ENCODE measurements at places on chromosomes 2 and 18.

DNA sequence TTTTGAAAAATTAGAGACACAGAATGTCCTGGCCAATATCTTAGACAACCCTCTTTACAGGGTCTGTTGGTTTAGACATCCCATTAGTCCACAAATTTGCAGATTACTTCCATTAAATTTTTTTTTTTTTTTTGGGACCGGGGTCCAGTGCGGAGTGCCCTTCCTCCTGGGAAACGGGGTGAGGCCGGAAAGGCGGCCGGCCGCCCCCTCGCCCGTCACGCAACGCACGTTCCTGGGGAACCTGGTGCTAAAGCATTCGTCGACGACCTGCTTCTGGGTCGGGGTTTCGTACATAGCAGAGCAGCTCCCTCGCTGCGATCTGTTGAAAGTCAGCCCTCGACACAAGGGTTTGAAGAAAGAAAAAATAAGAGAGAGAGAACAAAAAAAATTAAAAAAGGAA is 21.5 kb upstream of the RBFA start:
- no peak for DNase-seq

- DNase-seq = no peak
Observed at GRCh38 chr2:235141411-235142128, 189.8 kb downstream of the SH3BP4 start.

DNA sequence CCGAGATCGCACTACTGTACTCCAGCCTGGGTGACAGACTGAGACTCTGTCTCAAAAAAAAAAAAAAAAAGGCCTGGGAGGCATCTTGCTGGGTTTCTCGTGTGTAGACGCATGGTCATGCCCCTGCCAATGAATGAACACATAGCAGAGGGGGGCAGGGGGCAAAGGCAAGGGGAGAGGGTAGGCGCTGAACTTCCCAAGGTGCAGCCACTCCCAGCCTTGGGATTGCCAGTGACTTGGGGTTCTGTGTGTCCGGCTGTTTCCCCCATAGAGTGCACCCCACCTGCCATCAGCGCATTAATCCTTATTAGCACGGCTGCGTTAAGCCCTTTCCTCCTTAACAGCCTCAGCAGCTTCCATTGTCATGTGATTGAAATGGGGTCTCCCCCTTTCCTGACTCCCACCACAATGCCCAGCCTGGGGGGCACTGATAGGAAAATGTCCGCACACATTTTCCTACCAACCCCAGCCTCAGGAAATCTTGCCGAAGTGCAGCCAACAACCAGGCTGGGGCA is 225.8 kb downstream of the CELF4 start:
- no peak for DNase-seq

DNA sequence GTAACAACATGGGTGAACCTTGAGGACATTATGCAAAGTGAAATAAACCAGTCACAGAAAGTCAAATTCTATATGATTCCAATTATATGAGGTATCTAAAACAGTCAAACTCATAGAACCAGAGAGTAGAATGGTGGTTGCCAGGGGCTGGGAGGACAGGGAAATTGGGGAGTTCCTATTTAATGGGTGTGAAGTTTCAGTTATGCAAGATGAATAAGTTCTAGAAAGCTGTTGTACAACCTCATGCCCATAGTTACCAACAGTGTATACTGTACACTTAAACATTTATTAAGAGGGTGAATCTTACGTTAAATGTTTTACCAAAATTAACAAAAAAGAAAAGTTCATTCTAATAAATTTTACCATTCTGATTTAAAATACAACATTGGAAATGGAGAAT is 92.7 kb upstream of the WDSUB1 start:
- DNase-seq = no peak

GRCh38 chr2:1925928-1926327 is 181.6 kb upstream of the PXDN start:
- no peak for DNase-seq
